ENCODE measurements at places on chromosomes 1 and 21.
A peak's percentile ranks its signal among the peaks of the same experiment; 100 is the strongest.

GRCh38 chr1:6889875-6890480 is 104.7 kb downstream of the CAMTA1 start:
- no peak for DNase-seq

- no peak for DNase-seq
These were observed 51.6 kb downstream of the GNG4 start for GRCh38 chr1:235597867-235598553.

GRCh38 chr1:151729157-151729965 is 8.0 kb downstream of the RIIAD1 start:
- peak; percentile 22 for DNase-seq

DNA sequence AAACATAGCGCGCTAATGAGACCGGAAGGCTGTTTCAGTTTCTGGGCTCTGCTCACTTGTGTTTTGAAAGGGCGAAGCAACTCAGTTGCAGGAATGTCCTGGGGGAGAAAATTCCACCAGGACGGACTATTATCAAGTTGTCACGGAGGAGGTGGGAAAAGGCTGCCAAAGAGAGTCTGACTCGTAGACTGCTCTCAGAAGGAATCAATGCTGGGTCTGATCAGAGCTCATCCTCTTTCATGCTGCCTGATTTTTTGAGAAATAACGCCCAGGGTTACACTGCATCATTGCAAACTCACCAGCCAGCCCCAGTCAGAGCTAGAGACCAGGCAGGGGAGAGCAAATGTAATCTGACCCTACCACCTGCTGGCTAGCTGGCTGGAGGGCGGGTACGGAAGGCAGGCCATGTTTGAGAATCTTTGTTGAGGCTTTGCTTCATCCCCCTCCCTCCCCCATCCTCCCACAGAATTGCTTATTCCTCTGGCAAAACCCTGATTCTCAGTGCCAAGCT is 36.4 kb upstream of the BCL9 start:
- DNase-seq = no peak

GRCh38 chr1:43512681-43513080 is 18.0 kb upstream of the PTPRF start:
- DNase-seq = no peak

DNA sequence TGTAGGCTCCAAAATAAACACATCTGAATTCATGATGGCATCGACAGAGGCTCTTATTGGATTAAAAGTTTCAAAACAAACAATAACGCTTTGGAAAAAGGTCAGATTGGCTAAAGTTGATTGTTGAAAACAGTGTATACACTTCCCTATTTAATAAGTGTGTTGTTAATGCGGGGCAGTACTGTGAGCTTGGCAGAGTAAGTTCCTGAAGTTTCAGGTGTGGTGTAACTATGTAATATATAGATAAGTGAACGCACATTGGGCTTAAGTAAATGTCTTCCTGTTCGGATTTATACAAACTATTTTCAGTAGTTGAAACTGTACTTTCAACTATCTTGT is 810 bp downstream of the ZBTB37 start:
- no peak for DNase-seq

DNA sequence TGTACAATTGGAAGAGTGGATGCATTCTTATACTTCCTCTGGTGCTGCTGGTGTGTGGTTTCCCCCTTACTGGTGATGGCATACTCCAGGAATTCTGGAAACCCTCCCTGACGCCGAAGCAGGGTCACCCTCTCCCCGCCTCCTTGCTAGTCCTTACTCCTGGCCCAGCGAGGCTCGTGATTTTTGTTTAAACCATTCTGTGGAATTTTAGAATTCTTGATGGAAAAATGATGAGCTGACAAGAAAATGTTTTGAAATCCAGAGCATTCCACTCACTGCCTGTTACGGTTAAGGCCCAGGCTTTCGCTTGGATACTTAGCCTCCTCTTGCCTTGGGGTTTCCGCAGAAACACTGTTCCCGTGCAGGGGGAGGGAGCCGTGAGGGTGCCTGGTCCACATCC is 41.1 kb downstream of the IL6R start:
- DNase-seq = no peak

DNA sequence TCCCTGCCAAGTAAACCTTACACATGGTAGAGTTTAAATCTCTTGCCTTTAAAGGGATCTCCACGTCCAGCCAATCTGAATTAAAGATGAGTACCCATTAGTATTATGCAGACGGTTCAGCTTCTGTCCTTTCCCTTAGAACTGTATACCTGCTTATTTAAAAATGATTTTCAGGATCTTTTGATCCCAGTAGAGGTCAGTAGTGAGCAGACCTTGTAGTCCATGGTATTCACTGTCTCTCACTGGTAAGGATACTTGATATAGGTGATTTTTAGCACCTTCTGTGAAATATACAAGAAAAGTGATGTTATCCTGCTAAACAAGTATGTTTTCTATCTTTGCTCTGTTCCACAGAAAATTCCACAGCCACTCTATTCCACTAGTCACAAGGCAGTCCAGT is 1211.6 kb upstream of the ADGRL4 start:
- peak; percentile 33 for DNase-seq

- DNase-seq = peak; percentile 84
These were observed 7.7 kb downstream of the EPHX1 start for GRCh38 chr1:225817611-225818061.

GRCh38 chr1:234132795-234133194 is 228.3 kb downstream of the SLC35F3 start:
- no peak for DNase-seq

DNA sequence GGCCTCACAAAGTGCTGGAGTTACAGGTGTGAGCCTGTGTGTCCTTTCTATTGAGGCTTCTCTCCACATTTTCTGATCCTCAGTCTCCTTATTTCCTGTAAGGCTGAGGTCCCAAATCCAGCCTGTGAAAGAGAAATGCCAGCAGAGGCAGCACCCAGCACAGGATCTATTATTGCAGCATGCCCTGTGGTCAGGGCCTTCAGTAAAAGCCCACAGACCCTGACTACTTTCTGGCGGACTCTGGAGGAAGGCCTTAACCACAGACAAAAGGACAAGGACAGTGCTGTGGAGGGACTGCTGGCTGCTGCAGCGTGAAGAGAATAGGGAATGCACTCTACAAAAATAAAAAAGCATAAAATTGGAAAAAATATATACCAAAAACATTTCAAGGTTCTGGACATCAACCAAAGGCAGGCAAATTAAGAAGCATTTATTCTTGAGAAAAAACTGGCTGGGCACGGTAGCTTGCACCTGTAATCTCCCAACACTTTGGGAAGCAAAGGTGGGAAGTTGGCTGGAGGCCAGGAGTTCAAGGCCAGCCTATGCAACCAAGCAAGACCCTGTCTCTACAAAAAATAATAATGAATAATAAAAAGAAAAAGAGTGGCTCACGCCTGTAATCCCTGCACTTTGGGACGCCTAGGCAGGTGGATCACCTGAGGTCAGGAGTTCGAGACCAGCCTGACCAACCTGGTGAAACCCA is 9.4 kb upstream of the PGD start:
- no peak for DNase-seq

DNA sequence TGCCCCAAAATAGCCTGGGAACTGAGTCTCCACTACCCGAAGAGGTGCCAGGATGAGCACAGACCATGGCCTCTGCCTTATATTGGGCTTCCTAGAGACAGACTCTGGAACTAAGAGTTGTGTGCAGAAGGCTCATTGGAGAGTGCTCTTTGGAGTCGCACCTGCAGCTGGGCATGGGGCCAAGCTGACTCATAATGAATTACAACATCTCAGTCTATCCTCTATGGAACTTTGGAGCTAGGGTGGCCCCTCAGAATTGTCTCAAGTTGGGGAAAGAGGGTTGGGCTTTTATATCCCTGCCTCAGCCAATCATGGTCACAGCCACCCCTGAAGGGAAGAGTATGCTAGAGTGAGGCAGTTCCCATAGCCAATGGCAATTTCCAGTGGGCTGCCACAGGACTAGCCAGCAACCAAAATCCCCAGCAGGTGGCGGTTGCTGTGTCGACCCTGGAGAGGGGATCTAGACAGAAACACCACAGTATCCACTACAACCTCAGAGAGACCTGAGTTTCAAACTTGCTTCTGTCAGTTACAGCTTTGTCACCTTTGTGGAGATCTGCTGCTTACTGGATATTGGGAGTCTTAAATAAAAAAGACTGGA is 93.8 kb downstream of the DMRTA2 start:
- no peak for DNase-seq

DNA sequence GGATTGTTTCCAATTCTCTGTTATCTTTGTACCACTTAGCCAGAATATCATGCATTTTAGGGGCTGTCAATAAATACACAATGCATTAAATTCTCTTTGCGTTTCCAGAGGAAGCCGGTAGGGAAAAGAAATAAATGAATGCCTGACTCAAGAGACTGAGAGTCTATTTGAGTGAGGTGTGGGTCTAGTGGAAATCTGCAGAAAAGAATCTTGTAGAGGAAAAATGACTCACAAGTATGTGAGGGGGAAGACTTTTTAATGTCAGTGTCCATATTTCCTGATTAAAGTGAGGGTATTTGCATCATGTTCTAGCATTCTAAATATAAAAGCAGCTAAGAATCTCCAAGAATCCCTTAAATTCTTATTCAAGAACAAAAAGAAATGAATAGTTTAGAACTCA is 271.1 kb downstream of the PTPRC start:
- DNase-seq = no peak

DNA sequence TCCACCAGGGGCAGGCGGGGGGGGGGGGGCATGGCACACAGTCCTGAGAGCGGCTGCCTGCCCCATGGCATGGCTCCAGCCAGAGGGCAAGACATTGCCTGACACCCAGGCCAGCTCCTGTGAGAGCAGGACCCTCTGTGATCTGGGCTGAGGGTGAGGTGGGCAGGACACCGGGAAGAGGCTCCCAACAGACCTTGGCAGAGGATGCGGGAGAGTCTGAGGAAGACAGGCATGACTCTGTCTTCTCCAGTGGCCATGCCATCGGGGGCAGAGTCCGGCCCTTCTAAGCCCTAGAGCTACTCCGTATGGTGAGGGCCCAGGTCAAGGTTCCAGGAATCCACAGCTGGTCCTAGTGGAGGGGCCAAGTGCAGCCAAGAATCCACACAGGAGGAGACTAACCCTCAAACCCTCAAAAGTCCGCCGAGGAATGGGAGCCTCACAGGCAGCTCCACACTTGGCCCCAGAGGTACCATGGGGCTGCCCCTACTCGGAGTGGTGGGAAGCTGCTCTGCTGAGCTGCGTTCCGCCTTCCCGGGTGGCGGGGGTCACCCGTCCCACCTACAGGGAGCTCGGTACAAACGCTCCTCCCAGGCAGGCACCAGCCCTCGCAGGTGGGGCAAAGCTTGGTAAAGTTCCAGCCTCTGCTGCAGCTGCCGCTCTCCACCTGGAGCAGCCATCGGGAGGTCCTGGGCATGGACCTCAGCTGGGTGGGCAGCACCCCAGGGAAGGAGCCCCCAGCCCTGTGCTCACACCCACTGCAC is 6.5 kb downstream of the ACTRT2 start:
- DNase-seq = no peak

- no peak for DNase-seq
These were observed 17.3 kb upstream of the ETS2 start for GRCh38 chr21:38788275-38788905.

DNA sequence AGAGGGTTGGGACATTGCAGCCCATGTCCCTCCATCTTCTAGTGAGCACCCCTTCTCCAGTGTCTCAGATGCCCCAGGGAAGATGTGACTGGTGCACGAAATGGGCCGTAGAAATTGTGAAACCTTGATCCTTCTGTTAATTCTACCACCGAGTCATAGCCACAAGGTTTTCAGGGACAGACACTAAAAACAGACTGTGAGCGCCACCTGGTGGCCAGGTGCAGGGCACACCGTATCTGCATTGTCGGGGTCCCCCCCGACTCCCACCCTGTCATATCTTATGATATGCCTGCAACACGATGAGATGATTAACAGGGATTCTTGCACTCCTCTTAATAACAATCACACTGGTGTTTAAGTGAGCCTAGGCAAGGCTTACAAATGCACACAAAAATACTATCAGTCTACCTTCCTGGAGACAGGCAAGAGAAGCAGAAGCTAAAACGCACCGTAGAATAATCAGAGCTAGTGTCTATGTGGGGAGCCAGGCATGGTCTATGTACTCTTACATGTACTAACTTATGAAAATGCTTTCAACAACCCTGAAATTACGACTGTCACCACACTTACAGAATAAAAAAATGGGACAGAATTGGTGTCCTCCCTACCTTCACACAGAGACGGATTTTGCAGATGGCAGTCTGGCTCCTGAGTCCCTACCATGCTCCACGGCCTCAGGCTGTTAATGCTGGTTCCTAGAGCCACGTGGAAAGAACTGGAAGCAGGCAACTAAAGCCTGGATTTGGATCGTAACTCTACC is 57.9 kb downstream of the FHAD1 start:
- DNase-seq = peak; percentile 6

- DNase-seq = no peak
These were observed 160.5 kb downstream of the CASZ1 start for GRCh38 chr1:10635992-10636391.

- DNase-seq = no peak
These were observed 146.5 kb downstream of the CHD1L start for GRCh38 chr1:147388969-147389368.

All from epithelial cell of proximal tubule (primary cell).